ENCODE measurements at places on chromosomes 5 and 9.

DNA sequence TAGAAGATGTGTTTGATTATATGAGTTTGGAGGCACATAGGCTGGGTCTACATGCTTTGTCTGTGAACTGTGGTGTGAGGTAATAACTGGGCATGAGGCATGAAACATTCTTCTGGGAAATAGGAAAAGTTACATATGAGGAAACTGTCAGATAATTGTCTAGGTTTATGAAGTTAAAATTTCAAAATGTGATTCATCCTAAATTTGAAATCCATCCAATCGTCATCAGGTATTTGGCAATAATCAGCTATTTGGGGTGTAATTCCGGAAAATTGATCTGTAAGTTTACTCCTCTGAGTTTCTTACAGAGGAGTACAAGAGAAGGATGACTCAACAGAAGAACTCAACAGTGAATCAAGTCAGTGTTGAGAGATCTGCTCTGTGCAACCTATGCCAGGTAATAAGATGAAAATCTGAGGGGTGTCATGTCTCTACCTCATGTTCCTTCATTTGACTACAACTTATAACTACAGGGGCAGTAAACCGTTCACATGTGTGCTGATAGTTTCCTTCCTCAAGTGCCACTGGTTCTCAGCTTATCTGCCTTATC lies 1171.6 kb upstream of the CDH18 start:
- DNase-seq = no peak

DNA sequence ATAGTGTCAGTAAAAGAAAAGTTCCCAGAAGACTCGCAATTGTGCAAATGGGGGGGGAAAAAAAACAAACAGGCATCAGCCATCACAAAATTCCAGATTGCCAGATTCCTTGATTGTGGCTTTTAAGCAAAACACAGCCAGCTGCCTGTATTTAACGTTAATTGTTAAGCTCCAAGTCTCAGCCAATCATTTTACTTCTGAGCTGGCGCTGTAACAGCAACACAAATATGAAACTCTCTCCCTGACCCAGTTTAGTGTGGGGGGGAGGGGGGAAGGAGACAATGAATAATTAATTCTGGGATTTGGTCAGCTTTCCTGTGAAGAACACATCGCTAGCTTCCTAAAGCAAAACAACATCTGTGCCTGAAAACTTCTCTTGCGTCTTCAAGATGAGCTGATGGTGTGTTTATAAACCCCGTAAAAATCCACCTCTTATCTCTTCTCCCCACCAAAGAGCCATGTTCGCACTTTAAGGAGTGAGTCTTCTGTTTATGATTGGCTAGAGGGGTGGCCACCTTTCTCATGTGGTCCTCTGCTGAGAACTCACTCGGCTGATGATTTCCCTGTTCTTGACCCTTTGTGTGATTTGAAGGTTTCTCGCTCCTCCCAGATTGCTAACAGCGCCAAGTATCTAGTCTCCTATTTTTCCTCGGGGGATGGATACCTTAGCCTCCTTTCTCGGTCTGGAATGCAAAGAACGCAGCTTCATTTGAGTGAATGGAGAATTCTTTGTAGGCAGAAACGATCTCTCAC lies 160.2 kb upstream of the DAPK1 start:
- no peak for DNase-seq

- DNase-seq = no peak
Observed at GRCh38 chr5:58849223-58849622, 266.3 kb downstream of the RAB3C start.

DNA sequence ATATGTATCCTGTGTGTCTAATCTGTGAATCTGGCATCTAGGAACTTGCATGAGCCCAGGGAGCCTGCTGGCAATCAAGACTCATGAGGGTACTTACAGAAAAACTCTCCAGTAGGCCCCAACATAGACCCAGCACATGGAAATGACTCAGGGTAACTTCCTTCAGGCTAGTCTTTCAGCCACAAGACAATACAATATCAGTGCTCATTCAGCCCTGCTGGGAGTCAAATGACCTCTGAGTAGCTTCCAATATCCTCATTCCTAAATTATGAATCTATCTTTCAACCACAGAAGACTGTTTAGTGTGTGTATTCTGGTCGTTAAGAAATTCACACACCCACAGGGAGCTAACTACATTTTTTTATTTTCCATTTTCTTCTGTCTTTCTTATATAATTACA lies 1273.0 kb downstream of the EFNA5 start:
- DNase-seq = no peak

- DNase-seq = no peak
Observed at GRCh38 chr9:79701651-79702050, 129.9 kb downstream of the TLE4 start.

GRCh38 chr5:75053054-75053303 lies 621 bp upstream of the GCNT4 start:
- peak; percentile 55 for DNase-seq
